Temporal lobe (tissue), 4 donors: ENCODE measurements at places on chromosomes 11 and 22. TPM values are rescaled to one million over a fixed set of nuclear protein-coding genes. Genes with fewer than 3 reads are reported as not detected.

Gene GNG3
- 20.9 TPM for total RNA-seq

Gene INSC
- not detected for total RNA-seq

Gene CDKN1C
- total RNA-seq, result 25.8 TPM

Gene ARHGAP42
- total RNA-seq, result 7.4 TPM

Gene NRIP3
- 16.7 TPM for total RNA-seq

Gene CLDN5
- total RNA-seq, result 56.1 TPM

Gene ABCC8
- 11.3 TPM for total RNA-seq

Gene TIMP3
- 18.2 TPM for total RNA-seq

Gene TMEM132A
- total RNA-seq, result 105 TPM

Gene ACR
- total RNA-seq, result not detected

Gene RTN4RL2
- total RNA-seq, result 1.2 TPM

Gene TCN1
- total RNA-seq, result not detected

Gene TIMM10B
- total RNA-seq, result 17.5 TPM

Gene CNTN5
- 6.9 TPM for total RNA-seq

Gene DEUP1
- total RNA-seq, result 0.49 TPM

Gene MCHR1
- 1.2 TPM for total RNA-seq

Gene MS4A1
- not detected for total RNA-seq

Gene SBF2
- total RNA-seq, result 99.8 TPM

Gene MISFA
- total RNA-seq, result 0.74 TPM

Gene PDGFD
- 8.6 TPM for total RNA-seq

Gene FGF19
- total RNA-seq, result not detected

Gene LMO1
- total RNA-seq, result 2.0 TPM

Gene PAK1
- 45.7 TPM for total RNA-seq

Gene RAB38
- total RNA-seq, result 0.74 TPM

Gene MS4A4A
- 1.2 TPM for total RNA-seq

Gene TNNI2
- total RNA-seq, result not detected

Gene PRAME
- total RNA-seq, result not detected

Gene RTN3
- 250 TPM for total RNA-seq

Gene NAALAD2
- total RNA-seq, result 6.4 TPM

Gene ANO3
- total RNA-seq, result 4.2 TPM

Gene CST6
- total RNA-seq, result not detected

Gene DDT
- 56.1 TPM for total RNA-seq

Gene ELF5
- total RNA-seq, result 0.25 TPM

Gene KIAA1671
- total RNA-seq, result 7.4 TPM

Gene TBX10
- total RNA-seq, result not detected

Gene PLAAT4
- total RNA-seq, result 3.0 TPM

Gene TEF
- 6.1 TPM for total RNA-seq

Gene BTG4
- not detected for total RNA-seq

Gene GRK2
- 49.2 TPM for total RNA-seq
